ENCODE measurements at places on chromosomes 2 and 18. TPM values are rescaled to one million over a fixed set of nuclear protein-coding genes. Genes with fewer than 3 reads are reported as not detected.

The TUBB8B gene
- total RNA-seq = not detected

The PDE1A gene
- 0.15 TPM for total RNA-seq

DNA sequence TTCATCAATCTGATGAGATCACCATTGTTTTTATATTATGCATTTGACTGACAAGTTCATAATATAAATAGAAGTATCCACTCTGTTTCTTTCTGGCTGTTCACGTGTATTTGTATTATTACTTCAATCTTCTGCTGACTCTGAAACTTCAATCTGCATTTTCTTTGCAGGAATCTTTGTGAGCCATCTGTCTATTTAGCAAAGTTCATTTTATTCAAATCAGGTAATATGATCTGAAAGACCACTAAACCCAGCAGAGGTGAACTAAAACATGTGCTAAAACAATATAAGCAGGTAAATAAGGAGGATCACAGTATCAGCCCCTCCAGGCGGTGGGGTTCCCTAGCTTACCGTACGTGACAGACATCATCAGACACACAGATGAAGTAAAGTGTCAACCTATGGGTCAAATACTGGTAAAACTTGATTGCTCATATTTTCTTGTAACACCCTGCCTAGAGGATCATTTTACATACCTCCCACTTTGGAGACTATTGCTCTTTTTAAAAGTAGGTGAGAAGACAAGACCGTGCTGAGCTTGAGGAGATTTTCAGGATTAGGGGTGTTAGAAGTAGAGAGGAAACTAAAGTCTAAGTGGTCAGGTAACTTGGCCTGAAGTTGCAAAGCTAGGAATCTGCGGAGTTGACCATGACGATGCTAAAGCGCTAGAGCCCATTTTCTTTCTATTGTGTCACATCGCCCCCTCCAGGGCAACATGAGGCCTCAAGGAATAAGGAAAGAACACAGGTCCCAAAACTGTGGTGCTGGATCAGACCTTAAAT, 9.0 kb downstream of the DTNB start:
- no peaks in the 10 kb centered on the region for H3K36me3 ChIP-seq
- peak overlapping the region; percentile 50 for H3K27ac ChIP-seq
- DNase-seq = peak; percentile 88

DNA sequence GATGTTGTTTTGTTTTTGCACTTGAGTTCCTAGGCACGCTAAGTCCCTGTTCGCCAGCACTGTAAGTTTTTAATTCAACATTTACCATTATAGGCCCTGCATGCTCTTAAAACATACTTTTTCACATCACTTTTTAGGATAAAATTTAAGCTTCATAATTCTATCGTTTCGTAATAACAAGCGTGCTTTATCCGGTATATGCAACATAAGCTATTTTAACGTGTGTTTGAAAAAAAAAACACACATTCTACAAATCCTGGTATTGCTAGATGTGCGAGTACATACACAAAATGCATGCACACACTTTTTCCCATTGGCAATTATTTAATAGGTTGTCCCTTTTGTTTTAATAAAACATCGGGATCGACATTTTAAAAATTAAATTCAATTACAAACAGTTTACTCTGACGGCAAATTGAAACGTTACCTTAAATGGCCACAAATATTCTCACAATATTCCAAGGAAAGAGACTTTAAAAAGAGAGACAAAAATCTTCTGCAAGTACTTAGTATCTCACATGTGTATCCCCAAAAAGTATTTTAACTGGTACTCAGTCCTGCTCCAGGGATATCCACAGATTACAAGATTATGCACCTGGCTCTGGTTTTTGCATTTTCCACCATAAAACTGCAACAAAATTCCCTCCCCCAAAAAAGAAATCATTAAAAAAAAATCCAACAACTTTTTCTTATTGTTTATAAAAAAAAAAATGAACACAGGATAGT, 1.0 kb upstream of the TCF4 start:
- peak; percentile 24 for DNase-seq
- peak overlapping the region; percentile 88 for H3K4me3 ChIP-seq
- peaks cover 4% of the 10 kb centered on the region for H3K36me3 ChIP-seq
- H3K27me3 ChIP-seq = no peaks in the 10 kb centered on the region

- H3K27ac ChIP-seq = no peak overlapping the region
- no peaks in the 10 kb centered on the region for H3K36me3 ChIP-seq
Observed at GRCh38 chr2:127046579-127046978, 60.4 kb downstream of the BIN1 start.
